T-helper 17 cell (primary cell): ENCODE measurements at places on chromosomes 2 and 18.
A peak's percentile ranks its signal among the peaks of the same experiment; 100 is the strongest.

DNA sequence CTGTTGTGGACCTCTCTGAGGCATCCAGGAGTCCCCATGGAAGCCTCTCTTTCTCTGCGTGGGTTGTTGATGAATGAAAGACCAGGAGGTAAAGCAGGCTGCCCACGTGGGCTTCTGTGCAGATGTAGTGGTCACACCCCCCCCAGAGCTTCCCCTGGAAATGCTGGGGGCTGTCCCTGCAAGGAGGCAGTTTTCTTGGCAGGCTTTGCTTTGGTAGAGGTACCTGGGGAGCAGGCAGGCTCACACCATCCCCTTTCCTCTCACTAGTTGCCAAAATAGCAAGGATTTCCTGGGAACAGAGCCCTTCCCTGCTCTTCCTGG is 97.6 kb upstream of the MAP3K20 start:
- no peak for DNase-seq

- no peak for DNase-seq
Measured at GRCh38 chr2:184611361-184612085, 13.2 kb downstream of the ZNF804A start.

DNA sequence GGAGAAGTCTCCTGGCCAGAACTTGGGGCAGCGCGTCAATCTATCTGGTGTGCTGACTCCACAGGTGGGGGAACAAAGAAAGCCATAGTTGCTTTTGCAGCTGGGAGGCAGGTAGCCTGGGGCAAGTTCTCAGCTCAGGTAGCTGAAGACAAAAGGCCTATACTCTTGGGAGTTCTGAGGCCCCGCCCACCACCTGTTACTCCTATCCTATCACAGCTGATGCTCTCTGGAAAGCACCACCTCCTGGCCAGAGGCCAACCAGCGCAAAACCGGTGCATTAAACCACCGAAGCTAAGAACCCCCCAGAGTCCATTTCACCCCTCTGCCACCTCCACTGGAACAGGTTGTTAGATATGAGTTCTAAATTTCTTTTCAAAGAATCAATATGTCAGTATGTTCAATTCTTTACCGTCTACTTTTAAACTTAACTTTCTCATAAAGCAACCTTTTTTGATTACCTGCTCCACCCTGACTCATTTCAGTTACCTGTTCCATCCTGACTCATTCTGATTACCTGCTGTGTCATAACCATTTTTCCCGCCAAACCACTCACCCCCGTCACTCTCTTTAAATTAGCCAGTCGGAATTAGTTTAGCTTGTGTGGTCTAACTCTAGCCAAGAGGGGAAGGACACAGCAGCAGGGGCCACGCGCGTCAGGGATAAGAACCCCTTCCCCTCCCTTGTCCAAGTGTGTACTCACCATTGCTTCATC is 43.4 kb downstream of the UPP2 start:
- DNase-seq, result no peak

- no peak for DNase-seq
Measured at GRCh38 chr2:107364361-107364950, 462.2 kb upstream of the RGPD4 start.

- DNase-seq, result no peak
Measured at GRCh38 chr2:14881651-14882327, 249.3 kb downstream of the LRATD1 start.

- no peak for DNase-seq
Measured at GRCh38 chr2:217616936-217617335, 385.9 kb downstream of the TNS1 start.

DNA sequence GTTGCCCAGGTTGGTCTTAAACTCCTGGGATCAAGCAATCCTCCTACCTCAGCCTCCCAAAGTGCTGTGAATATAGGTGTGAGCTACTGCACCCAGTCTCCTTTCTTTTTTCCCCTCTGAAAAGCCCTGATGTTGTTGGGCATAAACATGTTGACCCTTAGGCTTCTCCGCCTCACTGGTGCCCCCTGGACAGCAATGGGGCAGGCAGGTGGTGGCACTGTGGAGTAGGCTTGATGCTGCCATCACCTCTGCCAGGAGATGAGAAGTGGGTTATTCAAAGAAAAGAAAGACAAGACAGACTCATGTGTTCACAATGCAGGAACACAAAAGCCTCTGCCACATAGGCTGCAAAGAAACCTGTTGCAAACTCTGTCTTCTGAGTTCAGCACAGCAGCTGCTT is 169.9 kb downstream of the EN1 start:
- no peak for DNase-seq

DNA sequence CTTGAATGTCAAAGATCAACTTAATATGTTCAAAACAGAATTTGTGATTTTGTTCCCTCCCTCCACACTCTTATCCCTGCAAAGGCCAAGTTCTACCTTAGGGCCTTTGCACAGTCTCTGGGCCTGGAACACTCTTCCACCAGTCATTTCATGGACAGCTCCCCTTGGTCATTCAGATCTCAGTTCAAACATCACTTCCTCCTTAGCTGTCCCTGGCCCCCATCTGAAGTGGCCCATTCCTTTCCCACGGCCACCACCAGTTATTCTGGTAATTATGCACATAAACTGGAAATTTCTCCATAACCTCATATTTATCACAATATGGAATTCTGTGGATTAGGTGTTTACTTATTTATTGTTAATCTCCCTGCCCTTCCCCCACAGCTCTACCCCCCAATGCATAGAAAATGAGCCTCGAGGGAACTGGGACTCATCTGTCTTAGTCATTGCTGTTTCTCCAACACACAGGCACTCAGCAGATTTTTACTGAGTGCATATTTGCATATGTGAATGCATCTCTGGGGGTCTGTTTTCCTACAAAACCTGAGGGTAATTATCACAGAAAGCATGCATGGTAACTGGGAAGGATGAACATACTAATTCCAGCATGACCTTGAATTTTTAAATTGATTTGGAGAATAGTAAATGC is 35.5 kb upstream of the SPTBN1 start:
- no peak for DNase-seq

- DNase-seq, result no peak
Measured at GRCh38 chr18:60684843-60685513, 312.4 kb upstream of the MC4R start.

GRCh38 chr2:180524499-180524898 is 455.9 kb upstream of the UBE2E3 start:
- no peak for DNase-seq

- DNase-seq, result no peak
Measured at GRCh38 chr2:47002480-47003381, 87.1 kb upstream of the MCFD2 start.

DNA sequence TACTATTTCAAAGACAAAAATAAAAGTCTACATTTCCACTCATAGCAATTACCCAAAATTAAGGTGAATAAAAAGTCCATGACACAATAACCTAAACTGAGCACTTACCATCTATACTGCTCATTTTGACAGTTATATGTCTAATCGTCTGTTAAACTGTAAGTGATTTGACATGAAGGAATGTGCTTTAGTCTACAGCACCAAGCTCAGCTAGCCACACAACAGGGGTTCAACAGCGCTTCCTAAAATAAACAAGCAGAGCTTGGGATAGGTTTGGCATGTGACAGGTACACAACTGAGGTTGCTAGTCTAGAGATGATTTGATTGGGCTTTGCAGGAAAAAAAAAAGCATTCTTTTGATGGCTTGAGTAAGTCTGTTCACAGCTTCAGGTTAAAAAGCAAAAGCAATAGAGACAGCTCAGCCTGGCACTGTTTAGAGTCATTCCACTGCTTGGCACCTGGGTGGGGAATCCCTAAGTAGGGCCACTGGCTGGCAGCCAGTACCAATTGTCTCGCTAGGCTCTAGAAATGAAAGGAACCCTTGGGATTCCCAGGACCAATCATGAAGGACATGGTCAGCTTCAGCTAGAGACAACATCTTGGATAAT is 78.6 kb downstream of the BARD1 start:
- DNase-seq, result no peak

- DNase-seq, result no peak
Measured at GRCh38 chr2:154914561-154914960, 216.1 kb downstream of the KCNJ3 start.

DNA sequence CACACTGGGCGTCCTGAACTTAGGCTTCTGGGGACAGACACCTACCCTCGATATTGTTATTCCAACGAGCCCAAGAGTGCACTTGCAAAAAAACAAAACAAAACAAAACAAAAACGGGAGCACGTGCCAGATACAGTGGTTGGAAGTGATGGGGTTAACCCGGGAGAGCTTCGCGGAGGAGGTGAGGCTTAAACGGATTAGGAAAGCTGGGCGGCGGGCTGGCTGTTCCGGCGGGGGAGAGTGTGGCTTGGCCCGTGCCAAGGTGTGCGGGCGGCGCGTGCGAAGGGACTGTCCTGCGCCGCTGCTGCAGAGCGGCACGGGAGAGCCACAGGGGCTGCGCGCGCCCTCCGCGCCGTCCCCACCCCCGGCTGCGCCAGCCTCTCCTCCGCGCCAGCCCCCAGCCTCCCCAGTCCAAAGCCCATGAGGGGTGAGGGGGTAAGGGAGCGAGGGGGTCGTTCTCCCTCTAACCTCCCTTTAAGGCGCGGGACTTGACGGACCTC is 1.5 kb upstream of the SLC30A3 start:
- DNase-seq, result peak; percentile 24

- no peak for DNase-seq
Measured at GRCh38 chr2:86017901-86018896, 87.5 kb downstream of the POLR1A start.

- no peak for DNase-seq
Measured at GRCh38 chr2:137968477-137969417, 4.5 kb downstream of the HNMT start.

- no peak for DNase-seq
Measured at GRCh38 chr2:183250472-183250871, 126.2 kb downstream of the NUP35 start.

DNA sequence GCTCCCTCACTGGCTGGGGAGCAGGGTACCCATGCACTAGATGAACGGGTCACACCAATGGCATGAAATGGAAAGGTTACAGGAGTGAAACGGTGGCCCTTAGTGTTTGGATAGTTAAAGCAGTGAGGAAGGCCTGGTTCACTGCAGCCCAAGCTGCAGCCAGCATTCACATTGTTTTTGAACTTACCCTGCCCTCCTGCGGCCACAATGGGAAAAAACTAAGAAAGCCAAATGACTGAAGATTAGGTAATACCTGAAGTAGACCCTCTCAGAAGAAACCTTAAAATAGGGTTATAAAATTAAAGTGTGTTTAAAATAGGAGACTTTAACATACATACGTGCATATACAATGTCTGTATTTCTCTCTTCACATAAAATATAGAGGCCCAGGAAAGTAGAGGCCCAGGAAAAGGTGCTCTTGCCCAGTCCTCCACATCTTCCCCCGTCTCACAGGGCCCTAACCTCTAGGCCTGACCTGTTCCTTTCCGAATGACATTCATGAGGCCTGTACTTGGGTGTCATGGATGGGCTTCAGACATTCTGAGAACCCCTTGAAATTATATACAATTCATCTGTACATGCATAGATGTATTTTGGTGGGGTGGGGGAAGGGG is 33.3 kb downstream of the DOK1 start:
- peak; percentile 22 for DNase-seq

GRCh38 chr18:50297621-50298442 is 10.3 kb upstream of the CXXC1 start:
- no peak for DNase-seq

GRCh38 chr2:80467262-80467811 is 162.8 kb upstream of the LRRTM1 start:
- DNase-seq, result no peak

DNA sequence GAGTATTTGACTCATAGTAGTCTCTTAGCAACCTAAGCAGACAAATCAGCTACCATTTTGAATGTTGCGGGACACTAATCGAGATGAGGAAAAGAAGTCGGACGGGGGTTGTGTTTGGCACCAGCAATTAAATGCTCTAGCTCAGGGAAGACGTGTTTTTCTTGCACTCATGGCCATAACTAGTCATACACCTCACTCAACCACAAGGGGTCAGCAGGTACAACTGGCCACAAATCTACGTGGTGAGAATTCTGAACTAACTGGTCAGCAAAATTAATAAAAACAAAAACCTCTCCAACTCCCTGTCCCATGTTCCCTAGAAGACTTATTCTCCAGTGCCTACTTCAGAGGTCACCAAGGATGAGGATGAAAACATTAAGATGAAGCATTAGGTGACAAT is 1467.8 kb downstream of the DPP10 start:
- DNase-seq, result no peak

DNA sequence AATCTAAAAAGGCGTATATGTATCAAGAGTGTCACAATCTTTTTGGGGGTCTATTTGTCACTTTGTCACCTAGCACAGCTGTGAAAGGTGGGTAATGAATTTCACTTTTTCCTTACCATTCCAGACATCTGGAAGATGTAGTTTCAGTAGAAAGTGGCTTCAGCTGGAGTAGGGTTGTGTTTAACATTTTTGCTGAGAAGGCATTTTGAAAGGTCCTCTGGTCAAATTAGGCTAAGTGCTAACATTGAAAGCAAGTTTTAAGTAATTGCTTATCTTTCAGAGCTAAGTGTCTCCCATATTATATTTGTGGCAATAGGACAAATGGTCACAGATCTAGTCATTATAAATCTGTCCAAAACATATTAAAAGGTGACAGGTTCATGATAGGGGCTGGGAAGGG is 542.1 kb upstream of the SPHKAP start:
- no peak for DNase-seq

DNA sequence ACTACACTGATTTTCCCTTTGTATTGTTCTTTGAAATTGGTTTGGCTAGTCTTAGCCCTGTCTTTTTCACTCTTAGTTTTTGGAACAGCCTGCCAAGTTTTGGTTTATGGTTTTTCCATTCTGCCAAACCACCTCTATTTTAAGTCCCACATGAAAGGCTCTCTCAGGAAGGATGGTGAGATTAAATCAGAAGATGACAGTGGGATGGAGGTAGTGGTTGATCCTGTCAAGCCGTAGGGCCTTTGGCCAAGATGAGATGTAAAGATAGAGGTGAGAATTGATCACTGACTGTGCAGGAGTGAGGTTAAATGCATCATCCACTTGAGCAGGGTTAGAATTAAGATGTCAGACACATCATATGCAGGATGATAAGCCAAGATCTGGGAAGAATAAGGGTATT is 948.5 kb downstream of the SLC4A3 start:
- no peak for DNase-seq

DNA sequence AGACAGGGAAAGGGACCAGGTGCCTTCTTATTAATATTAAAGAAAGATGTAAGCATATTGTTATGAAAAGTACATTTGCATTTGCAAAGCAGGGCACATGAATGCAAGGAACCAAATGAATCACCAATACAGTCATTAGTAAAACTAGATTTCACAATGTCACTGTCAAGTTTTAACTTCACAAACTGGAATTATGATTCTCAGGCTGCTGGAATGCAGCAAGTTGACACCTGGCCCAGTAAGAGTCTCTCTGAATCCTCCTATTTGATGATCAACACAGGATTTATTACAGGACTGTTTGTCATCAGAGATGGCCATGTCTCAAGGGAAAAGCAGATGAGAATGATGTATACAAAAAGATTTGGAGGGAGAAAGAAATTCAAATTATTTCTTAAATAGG is 72.9 kb upstream of the STK39 start:
- no peak for DNase-seq

GRCh38 chr2:141741652-141742051 is 389.2 kb downstream of the LRP1B start:
- DNase-seq, result no peak
